Bronchial smooth muscle cell (primary cell): ENCODE measurements at places on chromosomes 5 and 9. TPM values are rescaled to one million over a fixed set of nuclear protein-coding genes. Genes with fewer than 3 reads are reported as not detected.

MELK gene
- total RNA-seq, result 3.5 and 6.5 TPM in 2 replicates

SPINK13 gene
- total RNA-seq, result not detected in 2 replicates

MYOZ3 gene
- 0.26 and 0.47 TPM in 2 replicates for total RNA-seq

DIPK1B gene
- 0.69 and 1.1 TPM in 2 replicates for total RNA-seq

FBLL1 gene
- total RNA-seq, result 0.26 and 0.79 TPM in 2 replicates

OR1Q1 gene
- total RNA-seq, result not detected in 2 replicates

ROR2 gene
- total RNA-seq, result 2.4 and 5.8 TPM in 2 replicates

FRMD3 gene
- total RNA-seq, result 0.26 and 0.79 TPM in 2 replicates

PCDHAC1 gene
- under 0.01 and 0.09 TPM in 2 replicates for total RNA-seq

PHYHD1 gene
- 16.2 and 16.3 TPM in 2 replicates for total RNA-seq

BTNL9 gene
- total RNA-seq, result not detected in 2 replicates

C9orf50 gene
- total RNA-seq, result under 0.01 TPM in 2 replicates

ARL14EPL gene
- 0.69 TPM in 1 of 2 replicates, not detected in the other for total RNA-seq

PDCD1LG2 gene
- total RNA-seq, result 1.9 and 2.7 TPM in 2 replicates

BRINP1 gene
- 0.09 TPM in 1 of 2 replicates, not detected in the other for total RNA-seq

DDX4 gene
- not detected in 2 replicates for total RNA-seq

CARTPT gene
- total RNA-seq, result not detected in 2 replicates
